ENCODE measurements at places on chromosomes 4 and X.

DNA sequence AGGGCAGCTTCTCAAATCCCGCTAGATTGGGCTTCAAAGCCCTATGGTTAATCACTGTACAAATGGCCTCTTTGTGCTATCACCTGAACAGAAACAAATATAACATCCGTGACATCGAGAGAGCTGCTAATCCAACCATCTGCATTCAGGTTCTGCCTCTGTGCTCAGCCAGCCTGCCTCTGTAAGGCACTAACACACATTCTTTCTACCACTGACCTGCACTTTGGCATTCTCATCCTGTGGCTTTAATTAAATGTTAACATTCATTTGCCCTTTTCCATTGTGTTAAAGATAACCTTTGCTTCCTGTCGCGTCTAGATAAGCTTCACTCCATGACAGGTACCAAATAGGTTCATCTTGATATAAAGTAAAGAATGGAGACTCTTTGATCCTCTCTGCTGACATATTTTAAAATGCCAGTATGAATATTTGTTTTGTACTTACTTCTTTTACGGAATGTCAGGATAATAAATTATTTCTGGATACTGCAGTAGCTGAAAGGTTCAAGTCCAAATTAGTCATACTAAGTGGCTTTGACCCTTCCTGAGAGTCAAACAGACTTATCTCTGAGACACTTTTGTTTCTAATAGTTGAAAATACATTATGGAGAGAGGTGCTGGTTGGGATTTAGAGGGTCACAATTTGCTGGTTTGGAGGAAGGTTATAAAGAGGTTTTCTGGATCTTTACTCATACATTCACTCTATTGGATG, 505.7 kb downstream of the PACRGL start:
- no peak for DNase-seq

- DNase-seq, result no peak
Measured at GRCh38 chrX:136262812-136263315, 11.7 kb upstream of the MAP7D3 start.

DNA sequence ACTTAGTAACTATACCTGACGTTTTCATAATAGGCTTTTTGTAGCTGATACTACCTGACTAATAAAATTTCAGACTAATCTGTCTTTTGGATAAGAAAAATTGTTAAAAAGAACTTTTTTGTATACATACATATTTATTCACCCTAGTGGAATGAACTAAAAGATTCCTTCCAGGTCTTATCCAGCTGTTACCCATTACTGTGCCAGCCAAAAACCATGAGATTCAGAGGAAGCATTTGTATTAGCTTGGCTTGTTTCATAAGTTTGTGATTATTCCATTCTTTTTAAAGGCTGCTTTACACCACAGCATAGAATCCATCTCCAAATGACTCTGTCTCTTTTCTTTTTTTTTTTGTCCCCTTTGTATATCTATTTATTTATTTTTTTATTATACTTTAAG, 149.4 kb downstream of the FAT4 start:
- no peak for DNase-seq

GRCh38 chrX:45815441-45815840, 614.8 kb upstream of the DIPK2B start:
- DNase-seq, result no peak

DNA sequence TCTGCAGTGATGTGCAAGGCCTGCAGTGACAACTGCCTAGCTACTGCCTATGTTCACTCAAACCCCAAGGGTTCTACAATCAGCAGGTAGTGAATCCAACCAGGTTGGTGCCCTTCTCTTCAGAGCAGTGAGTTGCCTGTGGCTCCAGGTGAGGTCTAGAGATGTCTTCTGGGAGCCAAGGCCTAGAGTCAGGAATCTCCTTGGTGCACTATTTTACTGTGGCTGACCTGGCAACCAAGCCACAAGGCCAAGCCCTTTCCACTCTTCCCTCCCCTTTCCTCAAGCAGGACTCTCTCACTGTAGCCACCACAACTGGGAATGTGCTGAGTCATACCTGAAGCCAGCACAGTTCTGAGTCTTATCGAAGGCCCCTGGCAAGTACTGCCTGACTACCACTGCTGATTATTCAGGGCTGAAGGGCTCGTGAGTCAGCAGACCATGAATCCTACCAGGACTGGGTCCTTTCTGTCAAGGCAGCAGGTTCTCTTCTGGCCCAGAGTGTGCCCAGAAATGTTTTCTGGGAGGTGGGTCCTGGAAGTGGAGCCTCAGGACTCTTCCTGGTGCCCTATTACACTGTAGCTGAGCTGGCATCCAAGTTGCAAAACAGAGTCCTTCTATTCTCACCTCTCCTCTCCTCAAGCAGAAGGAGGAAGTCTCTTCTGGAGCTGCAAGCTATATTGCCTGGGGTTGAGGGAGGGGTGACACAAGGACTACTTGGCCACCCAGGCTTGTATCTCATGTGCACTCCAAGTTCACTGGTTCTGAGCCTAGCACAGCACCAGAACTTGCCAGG, 111.6 kb downstream of the BTC start:
- DNase-seq, result no peak

GRCh38 chr4:128639541-128640270, 169.8 kb upstream of the JADE1 start:
- no peak for DNase-seq
